ENCODE measurements at places on chromosomes 2 and 18.

DNA sequence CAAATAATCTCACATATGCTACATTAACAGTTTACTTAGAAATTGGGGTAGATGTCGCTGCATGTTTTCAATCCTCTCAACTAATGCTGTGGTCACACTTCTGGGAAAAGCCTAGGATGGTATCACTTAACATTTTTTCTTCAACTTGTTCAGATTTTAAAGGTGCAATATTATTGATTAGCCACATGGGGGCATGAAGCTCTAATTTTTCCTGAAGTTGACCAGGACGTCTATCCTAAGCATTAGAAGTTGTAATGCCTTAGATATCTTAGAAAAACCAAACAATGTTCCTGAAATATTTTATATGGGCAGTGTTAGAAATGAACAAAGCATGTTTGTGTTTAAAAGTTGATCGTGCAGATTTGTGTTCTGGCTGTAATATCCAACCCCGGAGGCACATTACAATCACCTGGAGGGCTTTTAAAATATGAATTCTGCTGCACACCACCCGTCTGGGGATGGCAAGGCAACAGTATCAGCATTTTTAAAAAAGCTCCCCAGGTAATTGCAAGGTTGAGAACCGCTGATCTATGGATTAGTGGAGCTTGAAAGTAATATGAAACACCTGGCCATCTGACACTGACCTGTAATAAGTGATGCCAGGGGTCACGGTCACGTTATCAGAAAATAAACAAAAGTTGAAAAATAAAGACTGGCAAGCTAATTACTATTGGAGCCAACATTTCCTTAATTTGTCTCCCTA, 100.5 kb upstream of the LMAN1 start:
- no peak for DNase-seq

- no peak for DNase-seq
These were observed 53.2 kb upstream of the SLC4A10 start for GRCh38 chr2:161571051-161571429.

DNA sequence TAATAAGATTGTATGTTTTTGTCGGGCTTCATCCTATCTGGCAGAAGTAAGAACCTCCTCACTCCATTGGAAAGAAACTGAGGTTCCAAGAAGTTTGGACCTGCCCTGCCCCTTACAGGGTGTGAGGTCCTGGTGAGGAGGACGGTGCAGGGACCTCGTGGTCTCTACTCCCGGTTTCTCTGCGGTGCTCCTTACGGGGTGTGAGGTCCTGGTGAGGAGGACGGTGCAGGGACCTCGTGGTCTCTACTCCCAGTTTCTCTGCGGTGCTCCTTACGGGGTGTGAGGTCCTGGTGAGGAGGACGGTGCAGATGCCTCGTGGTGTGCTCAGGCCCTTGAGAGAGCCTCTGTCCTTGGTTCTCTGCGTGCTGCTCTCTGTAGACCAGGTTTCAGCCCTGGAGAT, 5.2 kb downstream of the CTDP1 start:
- DNase-seq, result no peak

DNA sequence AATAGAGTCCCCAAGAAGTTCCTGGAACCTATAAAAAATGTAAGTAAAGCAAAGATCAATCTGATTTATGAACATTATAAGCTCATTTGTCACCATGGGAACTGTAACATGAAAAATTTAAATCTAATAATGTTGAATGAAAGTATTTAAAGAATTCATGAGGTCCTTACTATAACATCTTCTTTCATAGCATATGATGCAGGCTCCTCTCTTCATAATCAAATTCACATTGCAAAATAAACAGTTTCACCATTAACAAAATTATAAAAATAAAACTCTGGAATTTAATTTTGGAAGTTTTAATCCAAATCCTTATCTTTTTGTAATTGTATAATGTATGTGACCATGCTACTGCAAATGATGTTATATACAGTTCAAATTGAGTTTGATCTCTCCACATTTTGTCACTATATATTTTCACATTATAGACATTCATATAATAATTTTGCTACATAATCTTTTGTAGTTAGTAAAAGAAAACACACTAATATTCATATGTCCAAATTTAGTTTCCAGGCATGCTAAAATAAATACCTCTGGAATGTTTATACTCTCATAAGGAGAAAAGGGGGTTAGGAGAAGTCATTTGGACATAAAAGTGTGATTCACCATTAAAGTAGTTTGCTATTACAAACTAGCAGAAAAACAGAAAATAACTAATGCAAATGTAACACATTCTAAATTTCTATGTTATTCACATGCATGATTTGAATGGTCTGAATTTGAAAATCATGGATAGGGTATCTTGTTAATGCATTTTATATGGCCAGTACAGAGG, 954.1 kb downstream of the DSC3 start:
- DNase-seq, result no peak

DNA sequence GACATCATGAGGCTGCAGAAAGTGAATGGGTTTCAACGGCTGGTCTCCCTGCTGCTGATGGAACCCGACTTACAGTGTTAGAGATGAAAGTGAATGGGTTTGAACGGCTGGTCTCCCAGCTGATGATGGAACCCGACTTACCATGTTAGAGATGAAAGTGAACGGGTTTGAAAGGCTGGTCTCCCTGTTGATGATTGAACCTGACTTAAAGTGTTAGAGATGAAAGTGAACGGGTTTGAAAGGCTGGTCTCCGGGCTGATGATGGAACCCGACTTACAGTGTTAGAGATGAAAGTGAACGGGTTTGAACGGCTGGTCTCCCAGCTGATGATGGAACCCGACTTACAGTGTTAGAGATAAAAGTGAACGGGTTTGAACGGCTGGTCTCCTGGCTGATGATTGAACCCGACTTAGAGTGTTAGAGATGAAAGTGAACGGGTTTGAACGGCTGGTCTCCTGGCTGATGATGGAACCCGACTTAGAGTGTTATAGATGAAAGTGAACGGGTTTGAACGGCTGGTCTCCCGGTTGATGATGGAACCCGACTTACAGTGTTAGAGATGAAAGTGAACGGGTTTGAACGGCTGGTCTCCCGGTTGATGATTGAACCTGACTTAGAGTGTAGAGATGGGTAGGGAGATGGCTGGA, 76.1 kb upstream of the ALKAL2 start:
- DNase-seq, result no peak

DNA sequence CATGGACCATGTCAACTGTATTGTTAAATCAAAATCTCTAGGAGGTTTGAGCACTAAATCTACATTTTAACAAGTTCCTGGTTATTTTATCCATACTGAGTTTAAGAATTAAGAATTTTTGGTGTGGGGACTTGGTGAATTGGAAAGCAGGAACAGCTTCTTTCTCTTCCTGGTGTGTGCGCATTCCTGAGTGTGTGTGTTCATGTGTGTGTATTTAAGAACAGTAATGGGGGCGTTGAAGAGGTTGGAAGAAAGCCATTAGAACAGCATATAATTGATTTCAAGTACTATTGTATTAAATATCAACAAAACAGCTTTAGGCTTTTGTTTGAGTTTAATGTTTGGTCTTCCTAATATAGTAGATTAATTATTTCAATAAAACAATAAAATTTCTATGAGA, 801.3 kb upstream of the ID2 start:
- no peak for DNase-seq

GRCh38 chr18:30481871-30482270, 560.7 kb downstream of the DSC3 start:
- DNase-seq, result no peak

DNA sequence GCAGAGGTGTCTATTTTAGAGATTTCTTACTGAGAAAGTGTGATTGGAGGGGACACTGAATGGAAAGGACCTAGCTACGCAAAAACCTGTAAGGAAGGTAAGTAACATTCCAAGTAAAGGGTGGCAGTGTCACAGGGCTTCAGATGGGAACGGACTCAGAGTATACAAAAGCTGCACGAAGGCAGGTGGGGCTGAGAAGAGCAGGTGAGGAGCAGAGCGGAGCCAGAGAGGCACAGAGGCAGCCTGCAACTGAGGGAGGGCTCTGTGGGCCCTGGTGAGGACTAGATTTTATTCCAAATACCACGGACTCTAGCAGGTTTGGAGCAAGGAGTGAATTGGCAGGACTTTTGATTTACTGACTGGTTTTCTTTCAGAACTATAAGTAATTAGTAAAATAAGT, 331.3 kb upstream of the PKDCC start:
- no peak for DNase-seq

GRCh38 chr2:194867328-194867727, 789.7 kb upstream of the SLC39A10 start:
- no peak for DNase-seq

- DNase-seq, result no peak
These were observed 131.2 kb downstream of the CERS6 start for GRCh38 chr2:168587307-168587706.

DNA sequence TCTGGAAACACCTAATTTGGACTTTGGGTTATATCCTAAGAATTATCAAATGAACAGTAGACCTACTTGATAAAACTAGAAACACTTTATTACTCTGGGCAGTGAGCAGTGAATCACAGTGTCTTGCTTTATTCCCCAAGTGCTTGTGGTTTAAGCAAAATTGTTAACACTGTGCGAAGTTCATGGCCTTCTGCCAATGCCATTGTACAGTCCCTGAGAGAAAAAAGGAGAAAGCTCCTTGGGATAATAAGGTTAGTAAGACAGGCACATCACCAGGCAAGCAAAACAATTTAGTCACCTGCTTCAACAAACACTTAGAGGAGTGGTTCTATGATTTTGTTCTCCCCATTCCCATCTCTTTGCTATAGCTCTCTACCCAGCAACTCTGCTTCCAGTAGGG, 39.8 kb downstream of the ADCYAP1 start:
- DNase-seq, result peak; percentile 3

GRCh38 chr2:6492573-6492972, 373.1 kb downstream of the CMPK2 start:
- DNase-seq, result no peak

- DNase-seq, result no peak
These were observed 10.2 kb downstream of the LPIN2 start for GRCh38 chr18:3002732-3003131.

- DNase-seq, result peak; percentile 35
These were observed 40.0 kb upstream of the MCM6 start for GRCh38 chr2:135916207-135916606.

GRCh38 chr2:19355931-19356544, 2.4 kb downstream of the OSR1 start:
- DNase-seq, result no peak

DNA sequence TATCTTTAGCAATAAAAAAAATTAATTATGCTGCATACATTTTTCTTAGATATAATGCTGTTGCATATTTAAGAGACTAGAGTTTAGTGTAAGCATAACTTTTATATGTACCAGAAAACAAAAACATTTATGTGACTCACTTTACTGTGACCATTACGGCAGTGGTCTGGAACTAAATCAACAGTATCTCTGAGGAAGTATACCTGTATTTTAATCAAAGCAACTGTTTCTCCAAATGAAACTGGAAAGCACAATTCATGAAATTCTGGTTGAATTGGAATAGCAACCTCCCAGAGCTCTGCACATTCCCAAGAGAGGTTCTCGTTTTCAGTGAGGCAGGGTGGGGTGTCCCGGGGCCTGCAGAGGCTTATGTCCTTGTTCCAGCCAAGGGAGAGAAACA, 112.2 kb upstream of the TACR1 start:
- no peak for DNase-seq

DNA sequence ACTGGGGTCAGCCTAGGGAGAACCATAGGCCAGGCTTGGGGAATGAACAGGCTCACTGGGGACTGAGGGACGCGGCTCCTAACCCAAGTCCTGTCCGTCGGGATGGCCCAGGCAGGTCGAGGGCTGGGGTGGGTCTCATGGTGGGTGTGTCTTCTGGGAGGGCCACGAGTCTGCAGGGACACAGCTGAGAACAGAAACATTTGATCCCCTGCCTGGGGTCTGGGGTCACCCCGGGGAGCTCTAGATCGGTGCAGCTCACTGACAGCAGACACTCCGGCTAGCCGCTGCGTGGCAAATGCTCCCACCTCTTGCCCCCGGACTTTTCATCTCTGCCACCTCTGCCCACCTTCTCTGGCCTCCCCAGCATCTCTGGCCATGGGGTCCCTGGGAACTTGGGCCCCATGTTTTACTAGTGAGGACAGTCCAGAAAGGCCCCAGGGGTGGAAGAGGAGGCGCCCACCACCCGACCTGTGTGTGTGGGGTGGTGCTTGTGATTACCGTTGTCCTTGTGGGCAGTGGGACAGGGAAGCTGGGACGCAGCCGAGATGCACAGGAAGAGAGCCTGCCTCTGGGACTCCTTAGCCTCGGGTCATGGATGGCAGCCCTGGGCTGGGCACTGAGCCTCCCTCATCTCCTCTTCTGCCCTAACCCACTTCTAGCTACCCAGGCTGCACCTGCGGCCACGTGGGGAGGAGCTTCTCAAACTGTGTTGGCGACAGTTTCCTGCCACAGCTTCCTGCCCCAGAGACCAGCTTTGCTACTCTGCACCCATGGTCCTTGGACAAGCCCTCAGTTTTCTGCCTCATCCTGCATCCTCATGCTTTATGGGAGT, 4.9 kb downstream of the ZAP70 start:
- DNase-seq, result no peak

- no peak for DNase-seq
These were observed 27.7 kb downstream of the COL5A2 start for GRCh38 chr2:189151906-189152305.

DNA sequence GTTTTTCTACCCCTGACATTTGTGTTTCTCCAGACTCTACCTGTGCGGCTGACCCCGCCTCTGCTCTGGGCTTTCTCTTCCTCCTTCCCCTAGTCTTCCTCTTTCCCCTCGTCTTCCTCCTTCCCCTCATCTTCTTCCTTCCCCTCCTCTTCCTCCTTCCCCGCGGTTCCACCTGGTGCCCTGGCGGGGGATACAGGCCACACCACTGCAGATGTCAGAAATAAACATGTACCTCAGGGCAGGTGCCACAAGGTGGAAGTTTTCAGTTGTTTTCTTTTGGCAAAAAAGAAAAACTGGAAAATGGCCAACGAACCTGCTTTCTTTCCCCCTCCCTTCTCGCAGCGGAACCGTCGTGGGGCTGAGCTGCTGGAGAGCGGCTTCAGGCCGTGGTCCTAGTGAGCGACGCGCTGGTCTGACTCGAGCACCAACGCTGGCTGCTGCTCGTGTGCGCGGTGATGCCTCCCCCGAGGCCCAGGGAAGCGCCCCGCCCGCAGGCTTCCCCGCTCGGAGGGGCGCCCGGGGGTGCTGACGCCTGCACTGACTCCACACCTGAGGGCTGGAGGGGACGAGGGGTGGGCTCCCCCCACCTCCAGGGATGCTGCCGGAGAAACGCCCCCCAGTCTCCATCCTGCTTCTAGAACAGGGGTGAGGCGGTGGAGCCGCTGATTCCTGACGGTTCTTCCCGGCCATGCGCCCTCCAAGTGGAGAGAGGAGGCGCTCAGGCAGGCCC, 83.7 kb upstream of the ZNF516 start:
- DNase-seq, result no peak
